IMR-90 (cell line): ENCODE measurements at places on chromosomes 2 and 18. TPM values are rescaled to one million over a fixed set of nuclear protein-coding genes. Genes with fewer than 3 reads are reported as not detected.

Gene SP5
- total RNA-seq, result not detected in 2 replicates

Gene NCK2
- total RNA-seq, result 15.8 and 25.8 TPM in 2 replicates

Gene CFAP65
- total RNA-seq, result not detected in 2 replicates

Gene LBX2
- total RNA-seq, result 0.18 and 0.56 TPM in 2 replicates

Gene FAP
- total RNA-seq, result 71.0 and 93.9 TPM in 2 replicates

Gene RSAD2
- not detected in 2 replicates for total RNA-seq

Gene CD8A
- total RNA-seq, result not detected in 2 replicates

Gene LYPD6
- 0.90 and 1.4 TPM in 2 replicates for total RNA-seq

Gene CPLX4
- total RNA-seq, result not detected in 2 replicates

Gene ALLC
- total RNA-seq, result not detected in 2 replicates

Gene D2HGDH
- total RNA-seq, result 6.3 and 8.3 TPM in 2 replicates

Gene STK36
- total RNA-seq, result 15.3 and 17.6 TPM in 2 replicates

Gene PIEZO2
- 3.3 and 4.1 TPM in 2 replicates for total RNA-seq

Gene SERPINB7
- 100 and 120 TPM in 2 replicates for total RNA-seq

Gene PLEKHH2
- 1.7 and 2.0 TPM in 2 replicates for total RNA-seq

Gene SMAD2
- total RNA-seq, result 124 and 171 TPM in 2 replicates

Gene ZBTB7C
- total RNA-seq, result not detected in 2 replicates

Gene OSBPL6
- total RNA-seq, result 2.8 and 3.2 TPM in 2 replicates

Gene NCKAP1
- total RNA-seq, result 160 and 188 TPM in 2 replicates

Gene DNAH6
- total RNA-seq, result under 0.01 TPM in 2 replicates

Gene SCG2
- total RNA-seq, result 0.36 and 0.56 TPM in 2 replicates

Gene NAT8
- not detected in 2 replicates for total RNA-seq

Gene FN1
- total RNA-seq, result 7,693 and 8,243 TPM in 2 replicates

Gene INHA
- not detected in 2 replicates for total RNA-seq

Gene VIL1
- not detected in 2 replicates for total RNA-seq

Gene STPG4
- total RNA-seq, result 0.18 and 0.28 TPM in 2 replicates

Gene CIB4
- not detected in 2 replicates for total RNA-seq

Gene RETSAT
- 25.0 and 32.3 TPM in 2 replicates for total RNA-seq

Gene GKN2
- not detected in 2 replicates for total RNA-seq

Gene GLB1L
- 3.6 and 4.1 TPM in 2 replicates for total RNA-seq

Gene THUMPD2
- total RNA-seq, result 4.8 and 5.6 TPM in 2 replicates

Gene MARCO
- not detected in 2 replicates for total RNA-seq

Gene SPEG
- total RNA-seq, result 6.8 and 7.8 TPM in 2 replicates

Gene OXER1
- total RNA-seq, result not detected in 2 replicates

Gene CREG2
- total RNA-seq, result not detected in 2 replicates

Gene RBM43
- total RNA-seq, result 1.6 and 2.5 TPM in 2 replicates
